Stimulated activated CD8-positive, alpha-beta memory T cell treated with anti-CD3 and anti-CD28 coated beads, Interleukin-12 subunit alpha, Interleukin-12 subunit beta, amount 100 ng/mL, for 1 hour (primary cell): ENCODE measurements at places on chromosomes 11 and 22.
A peak's percentile ranks its signal among the peaks of the same experiment; 100 is the strongest.

GRCh38 chr22:44211946-44212930 is 31.5 kb downstream of the PARVG start:
- no peak for DNase-seq

GRCh38 chr22:24442352-24442744 is 14.9 kb downstream of the ADORA2A start:
- no peak for DNase-seq

GRCh38 chr22:20159076-20159475 is 8.2 kb upstream of the CCDC188 start:
- no peak for DNase-seq

- no peak for DNase-seq
These were observed 41.7 kb downstream of the NARS2 start for GRCh38 chr11:78532991-78533390.

GRCh38 chr22:50009251-50009650 is 3.3 kb downstream of the IL17REL start:
- no peak for DNase-seq

GRCh38 chr11:124846070-124846673 is 19.1 kb upstream of the ROBO3 start:
- no peak for DNase-seq

DNA sequence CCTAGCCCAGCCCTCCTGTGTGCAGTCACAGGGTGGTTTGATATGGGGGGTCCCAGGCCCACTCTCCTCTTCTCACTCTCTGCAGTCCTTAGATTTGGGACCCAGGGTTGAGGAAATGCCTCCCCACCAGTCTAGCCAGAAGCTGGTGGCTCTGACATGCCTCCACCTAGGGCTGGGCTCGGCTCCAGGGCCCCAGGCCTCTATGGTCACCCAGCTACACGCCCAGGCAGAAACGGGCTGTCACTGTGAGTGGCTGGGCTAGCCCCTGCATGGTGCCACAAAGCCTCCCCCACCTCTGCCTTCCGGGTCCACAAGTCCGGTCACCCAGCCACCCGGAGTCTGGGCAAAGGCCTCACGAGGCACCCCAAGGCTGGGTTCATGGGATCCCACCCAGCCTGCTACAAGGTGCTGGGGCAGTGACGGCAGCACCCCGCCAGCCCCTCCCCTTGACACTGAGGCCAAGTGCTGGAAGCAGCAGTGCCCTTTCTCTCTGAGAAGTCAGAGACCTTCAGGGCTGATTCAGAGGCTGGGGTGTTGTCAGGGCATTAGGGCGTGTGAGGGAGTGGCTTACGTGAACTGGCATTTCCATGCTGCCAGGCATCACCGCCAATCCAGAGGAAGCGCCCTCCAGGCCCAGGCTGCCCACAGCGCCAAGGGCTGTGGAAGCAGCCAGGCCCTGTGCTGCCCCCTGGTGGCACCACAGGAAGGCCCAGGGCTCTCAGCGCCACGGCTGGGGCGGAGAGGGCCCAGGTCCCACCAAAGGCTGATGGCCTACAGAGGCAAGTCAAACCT is 638 bp upstream of the PITPNM1 start:
- peak; percentile 80 for DNase-seq

DNA sequence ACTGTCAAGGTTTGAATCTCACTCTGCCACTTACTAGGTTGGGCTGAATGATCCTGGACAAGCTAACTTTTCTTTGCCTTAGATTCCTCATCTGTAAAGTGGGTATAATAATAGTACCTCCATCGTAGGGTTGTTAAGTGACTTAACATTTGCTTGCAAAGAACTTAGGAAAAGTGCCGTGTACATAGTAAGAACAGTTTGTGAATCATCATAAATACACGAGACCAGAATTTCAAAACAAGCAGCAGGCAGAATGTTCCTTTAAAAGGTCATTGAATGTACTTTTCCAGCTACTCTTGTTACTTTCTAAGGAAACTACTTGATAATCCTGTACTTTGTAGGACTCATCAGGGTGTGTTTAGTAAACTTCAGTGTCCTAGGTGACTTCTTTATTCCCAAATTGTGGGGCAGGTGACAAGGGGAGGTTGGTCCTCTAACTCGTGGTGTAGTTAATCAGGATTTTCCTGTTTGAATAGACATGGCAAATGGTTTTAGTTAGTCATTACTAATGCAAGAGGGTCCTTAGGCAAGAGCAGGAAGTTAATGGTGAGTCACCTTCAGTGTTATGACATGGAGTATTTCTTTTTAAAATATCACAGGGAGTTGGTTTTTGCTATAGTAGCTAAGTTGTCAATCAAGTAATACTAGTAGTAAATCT is 67.9 kb downstream of the YAP1 start:
- DNase-seq, result no peak

DNA sequence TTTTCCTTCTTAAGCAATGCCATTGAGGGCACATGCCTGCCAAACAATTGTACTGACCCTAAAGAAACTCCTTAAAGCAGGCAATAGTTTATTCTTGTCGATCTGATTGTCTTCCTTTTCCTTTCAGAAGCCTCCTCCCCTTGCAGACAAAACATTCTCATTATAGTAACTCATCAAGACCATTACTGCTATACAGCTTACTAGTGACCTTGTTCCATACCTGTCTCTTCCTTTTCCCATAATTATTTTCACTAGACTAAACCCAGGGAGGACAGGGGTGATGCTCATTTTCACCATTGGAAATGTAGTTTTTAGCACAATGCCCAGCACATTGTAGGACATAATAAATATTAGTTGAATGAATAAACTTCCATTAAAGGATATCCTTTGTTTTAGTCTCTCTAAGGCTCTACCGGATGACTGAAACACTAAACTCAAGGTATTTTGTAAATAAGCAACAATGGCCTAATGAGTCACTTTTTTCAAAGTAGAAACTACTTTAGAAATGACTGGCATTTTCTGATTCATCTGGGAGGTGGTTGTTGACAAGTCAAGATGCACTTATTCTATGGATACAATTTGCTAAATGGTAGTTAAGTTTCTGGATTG is 9.3 kb upstream of the MSANTD4 start:
- DNase-seq, result no peak

DNA sequence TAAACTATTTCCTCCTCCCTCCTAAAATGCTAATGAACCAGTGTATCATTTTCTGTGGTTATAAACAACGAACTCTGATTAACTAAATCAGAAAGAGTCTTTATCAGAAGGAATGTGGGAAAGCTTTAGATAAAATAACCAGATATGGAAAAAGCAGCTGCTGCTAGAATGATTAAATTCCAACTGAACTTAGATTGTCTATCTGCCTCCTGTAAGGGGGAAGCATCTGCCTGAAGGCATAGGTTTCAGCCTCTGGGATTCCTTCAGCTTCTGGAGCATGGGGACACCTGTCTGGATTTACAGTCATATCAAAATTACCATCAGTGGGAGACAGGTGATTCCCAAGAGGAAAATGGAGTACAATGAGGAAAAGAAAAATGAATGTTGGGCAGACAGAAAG is 1095.5 kb upstream of the CCDC90B start:
- no peak for DNase-seq

DNA sequence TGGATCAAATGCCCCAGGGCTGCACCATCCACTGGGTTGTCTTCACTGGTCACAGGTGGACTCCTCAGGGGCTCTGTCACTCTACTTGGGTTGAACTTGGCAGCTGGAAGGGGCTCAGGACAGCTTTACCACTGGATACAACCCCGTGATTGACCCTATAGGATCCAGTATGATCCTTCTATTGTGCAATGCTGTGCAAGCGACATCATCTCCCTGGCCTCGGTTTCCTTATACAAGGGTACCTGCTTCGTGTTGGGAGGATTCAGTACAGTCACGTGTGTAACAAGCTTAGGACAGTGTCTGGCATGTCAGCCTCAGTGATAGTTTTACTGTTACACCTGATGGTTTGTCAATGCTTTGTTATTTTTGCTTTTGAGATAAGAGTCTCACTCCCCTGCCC is 20.5 kb upstream of the MIEF1 start:
- DNase-seq, result no peak

GRCh38 chr11:94803491-94803890 is 35.3 kb downstream of the AMOTL1 start:
- no peak for DNase-seq

DNA sequence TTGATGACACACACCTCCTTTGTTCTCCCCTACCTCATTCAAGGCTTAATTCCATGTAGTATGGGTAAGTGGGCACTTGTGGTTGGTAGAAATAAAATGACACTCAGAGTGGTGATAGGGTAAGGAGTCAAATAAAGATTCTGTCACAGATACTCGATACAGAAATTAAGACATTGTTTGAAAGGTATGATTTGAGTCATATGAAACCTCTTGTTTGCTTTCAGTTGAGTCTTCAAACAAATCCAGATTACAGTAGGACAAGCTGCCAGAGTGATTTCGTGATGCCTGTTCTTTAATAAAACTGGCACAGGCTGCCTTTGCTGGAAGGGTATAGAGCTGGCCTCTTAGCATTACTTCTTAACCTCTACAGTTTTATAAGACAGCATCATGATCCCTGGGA is 182.4 kb downstream of the SPON1 start:
- no peak for DNase-seq

DNA sequence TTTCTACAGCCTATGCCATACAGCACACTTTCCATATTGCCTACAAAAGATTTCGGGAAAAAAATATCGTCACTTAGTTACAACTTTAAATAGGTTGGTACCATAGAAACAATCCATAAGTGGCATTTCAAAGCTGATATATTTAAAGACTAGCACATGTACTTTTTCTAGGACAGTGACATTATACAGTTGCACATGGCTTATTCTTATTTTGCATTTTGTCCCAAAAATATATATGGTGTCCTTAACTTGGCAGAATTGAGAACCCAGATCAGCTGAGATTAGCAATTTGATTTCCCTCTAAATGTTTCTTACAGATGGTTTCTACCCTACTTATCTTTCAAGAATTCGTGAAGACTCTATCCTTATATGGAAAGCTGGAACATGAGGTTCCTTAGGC is 3.7 kb upstream of the TFIP11 start:
- DNase-seq, result no peak

- DNase-seq, result no peak
These were observed 814.5 kb downstream of the OPCML start for GRCh38 chr11:132717824-132718223.

GRCh38 chr11:47156333-47156732 is 20.3 kb downstream of the ARFGAP2 start:
- no peak for DNase-seq

GRCh38 chr11:17703951-17704350 is 15.4 kb upstream of the MYOD1 start:
- no peak for DNase-seq

DNA sequence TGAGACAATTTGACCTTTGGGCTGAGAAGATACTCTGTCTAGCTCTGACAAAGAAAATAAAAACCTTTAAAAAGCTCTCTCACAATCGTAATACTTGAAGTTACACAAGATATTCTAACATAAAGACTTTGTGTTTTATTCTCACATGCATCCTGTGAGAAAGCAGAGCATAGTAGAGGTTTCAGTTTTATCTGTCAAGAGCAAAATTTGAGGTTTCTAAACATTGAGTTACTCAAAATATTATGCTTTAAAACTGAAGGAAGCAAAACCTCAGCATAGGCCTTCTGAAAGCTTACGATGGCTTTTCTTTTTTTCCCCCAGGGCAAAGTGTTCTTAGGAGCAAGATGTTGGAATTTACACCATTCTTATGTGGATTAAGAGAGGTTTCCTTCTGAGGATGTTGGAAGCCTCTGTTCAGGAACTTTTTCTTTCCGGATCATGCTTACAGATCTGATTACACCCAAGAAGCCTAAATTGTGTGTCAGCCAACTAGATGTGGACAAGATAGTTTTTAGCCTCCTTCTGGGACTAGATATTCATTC is 15.0 kb upstream of the OR51M1 start:
- no peak for DNase-seq

GRCh38 chr11:20824773-20825172 is 155.4 kb downstream of the NELL1 start:
- DNase-seq, result no peak

GRCh38 chr22:23061471-23062280 is 8.6 kb upstream of the GNAZ start:
- no peak for DNase-seq

DNA sequence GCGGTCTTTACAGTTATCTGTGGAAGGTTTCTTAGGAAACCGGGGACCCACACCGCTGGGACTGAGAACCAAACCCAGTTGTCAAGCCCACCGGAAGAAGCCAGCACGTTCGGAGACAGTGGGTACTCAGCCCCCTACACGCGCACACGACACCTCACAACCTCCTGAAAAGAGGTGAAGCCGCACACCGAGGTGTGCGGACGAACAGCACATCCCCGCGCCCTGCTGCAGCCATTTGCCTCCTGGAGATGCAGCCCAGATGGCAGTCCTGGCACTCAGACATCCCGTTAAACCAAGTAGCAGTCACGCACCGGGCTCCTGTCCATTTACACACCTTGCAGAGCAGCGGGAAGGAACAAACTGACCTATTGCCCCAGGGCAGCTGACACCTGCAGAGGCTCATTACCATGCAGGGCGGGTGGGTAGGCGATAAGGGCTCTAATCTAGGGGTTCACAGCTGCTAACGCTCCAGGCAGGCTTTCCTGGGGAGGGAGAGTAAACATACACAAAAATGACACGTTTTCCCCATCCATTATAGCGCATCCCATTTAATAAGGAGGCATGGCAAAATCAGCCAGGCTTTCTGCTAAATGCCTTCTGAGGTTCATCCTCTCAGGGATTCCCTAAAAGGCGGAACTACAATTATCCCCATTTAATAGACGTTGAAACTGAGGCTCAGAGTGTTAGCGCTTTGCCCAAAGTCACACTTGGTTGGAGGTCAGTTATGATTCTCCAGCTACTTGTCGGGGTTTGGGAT is 864 bp upstream of the EHBP1L1 start:
- DNase-seq, result no peak

- no peak for DNase-seq
These were observed 38.8 kb downstream of the GNB1L start for GRCh38 chr22:19815823-19816290.

GRCh38 chr11:85826116-85826855 is 15.3 kb upstream of the SYTL2 start:
- no peak for DNase-seq

DNA sequence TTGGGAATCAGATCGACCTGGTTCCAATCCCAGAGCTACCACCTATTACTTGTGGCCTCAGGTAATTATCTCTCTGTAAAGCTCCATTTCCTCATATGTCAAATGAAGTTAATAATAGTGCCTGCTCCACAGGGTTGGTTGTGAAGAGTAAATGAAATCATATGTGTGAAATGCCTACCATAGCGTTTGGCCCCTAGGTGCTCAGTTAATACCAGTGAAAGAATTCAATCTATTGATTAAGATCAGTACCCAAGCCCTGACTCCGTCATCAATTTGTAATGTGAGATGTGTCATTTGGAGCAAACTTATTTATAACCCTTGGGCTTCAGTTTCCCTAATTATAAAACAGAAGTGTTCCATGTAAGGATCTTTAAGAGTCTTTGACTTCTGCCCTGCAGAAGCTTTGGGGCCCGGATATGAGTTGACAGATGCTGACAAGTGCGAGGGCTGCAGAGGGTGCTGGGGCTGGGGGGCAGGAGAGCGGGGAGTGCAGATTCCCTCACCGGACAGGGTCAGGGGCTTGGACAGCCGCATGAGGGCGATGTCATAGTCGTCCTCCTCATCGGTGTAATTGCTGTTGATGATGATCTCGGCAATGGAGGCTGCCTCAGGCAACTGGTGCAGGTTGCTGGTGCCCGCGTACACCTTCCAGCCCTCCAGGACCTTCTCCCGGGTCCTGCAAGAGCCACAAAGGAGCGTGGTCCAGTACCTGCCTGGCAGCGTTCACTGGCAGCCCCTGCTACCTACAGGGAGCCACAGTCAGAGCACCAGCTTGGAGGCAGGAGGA is 20.9 kb downstream of the TMPRSS13 start:
- no peak for DNase-seq

- no peak for DNase-seq
These were observed 80.4 kb downstream of the TRMU start for GRCh38 chr22:46415776-46416519.

- DNase-seq, result no peak
These were observed 28.8 kb upstream of the PPFIA1 start for GRCh38 chr11:70241709-70242108.
